Epithelial cell of esophagus (primary cell): ENCODE measurements at places on chromosomes 2 and 18.

GRCh38 chr2:80830891-80831290 lies 526.3 kb upstream of the LRRTM1 start:
- no peak for DNase-seq

DNA sequence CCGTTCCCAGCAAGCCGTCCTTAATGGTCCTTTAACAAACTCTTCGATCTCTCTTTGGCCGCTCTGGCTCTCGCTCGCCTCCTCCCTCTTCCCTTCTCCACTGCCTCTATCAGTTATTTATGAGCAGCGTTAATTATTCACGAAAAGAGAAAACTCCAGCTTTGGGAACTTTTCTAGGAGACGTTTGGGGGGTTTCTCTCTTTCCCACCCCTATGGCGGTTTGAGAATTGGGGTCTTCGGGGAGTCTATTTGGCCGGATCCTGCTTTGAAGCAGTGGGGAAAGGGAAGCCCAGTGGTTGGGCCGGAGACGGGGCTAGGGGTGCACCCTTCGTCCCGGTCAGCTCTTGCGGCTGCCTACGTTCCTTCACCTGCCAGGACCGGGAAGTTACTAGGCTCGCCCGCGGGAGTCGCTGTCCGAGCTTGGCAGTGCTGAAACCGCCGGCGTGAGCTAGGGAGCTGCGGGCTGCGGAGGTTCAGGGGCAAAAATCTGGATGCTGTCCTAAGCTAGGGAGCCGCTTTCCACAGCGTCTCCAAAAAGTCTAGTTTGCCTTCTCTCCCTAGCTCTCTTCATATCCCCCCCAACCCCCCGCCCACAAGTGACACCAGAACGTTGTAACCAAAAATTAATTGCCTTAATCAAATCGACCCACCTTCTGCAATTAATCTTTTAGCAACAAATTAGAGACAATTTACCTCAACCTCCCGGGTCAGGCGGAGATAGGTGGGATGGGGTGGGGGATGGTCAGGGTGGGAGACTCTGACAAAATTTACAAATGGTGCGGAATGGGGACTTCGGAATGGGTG lies 8.9 kb upstream of the SKOR2 start:
- peak; percentile 66 for DNase-seq

- DNase-seq: no peak
Observed at GRCh38 chr18:3171631-3172030, 48.1 kb downstream of the MYOM1 start.

- DNase-seq: no peak
Observed at GRCh38 chr2:227115761-227116160, 48.2 kb downstream of the COL4A4 start.

GRCh38 chr2:241069821-241070281 lies 32.2 kb downstream of the MTERF4 start:
- no peak for DNase-seq

DNA sequence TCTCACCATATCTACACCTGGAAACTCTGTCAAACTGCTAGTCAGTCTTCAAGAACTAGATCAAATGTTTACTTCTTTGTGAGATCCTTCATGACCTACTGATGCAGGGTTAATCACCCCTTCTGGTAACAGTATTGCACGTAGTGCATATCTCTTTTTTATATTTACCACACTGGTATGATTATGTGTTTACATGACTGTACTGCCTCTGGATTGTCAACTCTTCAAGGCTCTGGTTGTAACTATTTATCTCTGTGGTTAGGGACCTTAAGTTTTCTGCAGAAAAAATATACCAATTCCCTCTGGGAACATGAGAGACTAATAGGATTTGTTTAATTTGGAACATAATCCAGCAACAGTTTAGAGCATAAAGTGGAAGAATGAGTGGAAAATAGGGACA lies 135.5 kb downstream of the PDE1A start:
- no peak for DNase-seq

DNA sequence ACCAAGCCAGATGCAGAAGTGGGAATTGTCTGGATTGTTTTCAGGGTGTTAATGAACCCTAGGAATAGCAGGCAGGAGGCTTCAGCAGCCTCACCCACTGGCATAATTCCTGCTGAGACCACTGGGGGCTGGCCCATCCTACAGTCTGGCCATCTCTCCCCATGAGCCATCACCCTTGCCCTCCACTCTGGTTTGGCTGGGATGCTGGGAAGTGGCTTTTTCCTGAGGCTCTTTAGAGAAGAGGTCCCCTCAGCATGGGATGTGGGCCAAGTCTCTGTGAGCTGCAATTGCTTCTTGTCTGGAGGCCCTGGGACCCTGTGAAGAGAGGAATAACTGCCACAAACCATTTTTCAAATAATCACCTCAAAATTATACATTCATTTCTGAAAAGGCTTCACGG lies 4.0 kb downstream of the TCF7L1 start:
- no peak for DNase-seq

DNA sequence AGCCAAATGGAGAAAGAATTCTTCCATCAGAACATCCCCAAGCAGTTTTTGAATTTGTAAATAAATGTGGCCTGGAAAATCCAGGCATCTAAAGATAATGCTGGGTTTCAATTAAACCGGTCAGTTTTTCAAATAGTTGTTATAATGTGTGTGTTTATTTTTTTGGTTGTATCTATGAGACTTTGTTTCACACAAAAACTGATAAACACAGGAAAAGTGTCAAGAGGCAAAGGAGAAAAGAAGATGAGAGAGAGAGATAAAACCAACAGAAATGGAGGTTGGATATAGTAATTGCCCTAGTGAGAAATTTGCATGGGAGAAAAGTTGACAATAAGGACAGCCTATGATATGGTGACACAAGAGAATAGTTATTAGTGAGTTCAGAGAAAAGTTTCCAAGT lies 68.3 kb downstream of the KIAA1328 start:
- DNase-seq: no peak

DNA sequence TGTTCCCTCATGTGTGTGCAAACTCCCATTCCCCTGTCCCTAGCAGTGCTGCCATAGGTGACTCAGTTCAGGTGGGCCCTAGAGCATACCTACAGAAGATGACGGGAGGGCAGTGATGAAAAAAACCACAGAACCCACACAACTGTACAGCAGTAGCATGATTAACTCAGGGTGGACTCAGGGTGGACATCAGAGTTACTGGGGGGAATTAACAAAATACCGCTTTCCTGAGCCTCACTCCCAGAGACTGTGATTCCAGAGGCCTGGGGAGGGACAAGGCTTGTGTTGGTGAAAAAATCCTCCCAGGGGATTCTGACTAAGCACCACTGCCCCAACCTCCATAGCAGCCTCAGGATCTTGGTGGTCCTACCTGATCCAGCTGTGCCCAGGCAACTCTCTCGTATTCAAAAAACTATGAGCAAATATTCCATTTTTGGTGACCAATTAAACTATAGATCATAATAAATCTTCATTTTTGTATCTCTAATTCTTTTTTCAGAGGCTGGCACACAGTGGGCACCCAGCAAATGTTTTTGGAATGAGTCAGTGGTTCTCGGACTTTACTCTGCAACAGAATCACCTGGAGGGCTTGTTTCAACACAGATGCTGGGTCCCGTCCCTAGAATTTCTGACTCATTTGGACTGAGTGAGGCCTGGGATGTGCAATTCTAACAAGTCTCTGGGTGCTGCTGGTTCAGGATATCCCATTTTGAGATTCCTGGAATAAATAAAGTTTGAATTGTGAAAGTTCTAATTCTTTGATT lies 84.1 kb upstream of the NABP1 start:
- peak; percentile 98 for DNase-seq

- peak; percentile 12 for DNase-seq
Observed at GRCh38 chr2:235098269-235098668, 146.5 kb downstream of the SH3BP4 start.

DNA sequence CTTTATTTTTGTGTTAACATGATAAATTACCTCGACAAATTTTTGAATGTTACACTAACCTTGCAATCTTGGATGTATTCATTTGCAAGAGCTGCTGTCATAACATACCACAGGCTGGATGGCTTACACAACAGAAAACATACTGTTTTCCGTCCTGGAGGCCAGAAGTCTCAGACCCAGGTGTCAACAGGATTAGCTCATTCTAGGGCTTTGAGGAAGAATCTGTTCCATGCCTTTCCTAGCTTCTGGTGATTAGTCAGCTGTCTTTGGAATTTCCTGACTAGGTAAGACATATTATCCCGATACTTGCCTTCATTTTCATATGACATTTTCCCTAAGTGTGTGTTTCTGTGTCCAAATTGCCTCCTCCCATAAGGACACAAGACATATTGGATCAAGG lies 188.6 kb upstream of the CDH19 start:
- peak; percentile 70 for DNase-seq

DNA sequence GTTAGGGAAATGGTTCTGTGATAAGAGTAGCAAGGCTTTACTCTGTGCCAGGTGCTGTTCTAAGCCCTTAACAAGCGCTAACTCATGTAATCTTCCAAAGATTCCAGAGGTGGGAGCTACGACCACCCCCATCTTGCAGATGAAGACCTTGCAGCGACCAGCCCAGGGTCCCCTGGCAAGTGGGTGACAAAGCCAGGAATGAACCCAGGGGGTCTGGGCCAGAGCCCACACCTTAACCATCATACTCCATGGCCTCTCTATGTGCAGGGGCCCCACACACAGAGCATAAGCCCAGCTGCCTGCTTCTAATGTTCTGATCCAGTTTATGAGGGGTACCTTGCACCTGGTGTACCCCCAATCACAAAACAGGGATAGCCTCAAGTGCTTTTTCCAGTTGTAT lies 105.3 kb downstream of the ZBTB7C start:
- no peak for DNase-seq

DNA sequence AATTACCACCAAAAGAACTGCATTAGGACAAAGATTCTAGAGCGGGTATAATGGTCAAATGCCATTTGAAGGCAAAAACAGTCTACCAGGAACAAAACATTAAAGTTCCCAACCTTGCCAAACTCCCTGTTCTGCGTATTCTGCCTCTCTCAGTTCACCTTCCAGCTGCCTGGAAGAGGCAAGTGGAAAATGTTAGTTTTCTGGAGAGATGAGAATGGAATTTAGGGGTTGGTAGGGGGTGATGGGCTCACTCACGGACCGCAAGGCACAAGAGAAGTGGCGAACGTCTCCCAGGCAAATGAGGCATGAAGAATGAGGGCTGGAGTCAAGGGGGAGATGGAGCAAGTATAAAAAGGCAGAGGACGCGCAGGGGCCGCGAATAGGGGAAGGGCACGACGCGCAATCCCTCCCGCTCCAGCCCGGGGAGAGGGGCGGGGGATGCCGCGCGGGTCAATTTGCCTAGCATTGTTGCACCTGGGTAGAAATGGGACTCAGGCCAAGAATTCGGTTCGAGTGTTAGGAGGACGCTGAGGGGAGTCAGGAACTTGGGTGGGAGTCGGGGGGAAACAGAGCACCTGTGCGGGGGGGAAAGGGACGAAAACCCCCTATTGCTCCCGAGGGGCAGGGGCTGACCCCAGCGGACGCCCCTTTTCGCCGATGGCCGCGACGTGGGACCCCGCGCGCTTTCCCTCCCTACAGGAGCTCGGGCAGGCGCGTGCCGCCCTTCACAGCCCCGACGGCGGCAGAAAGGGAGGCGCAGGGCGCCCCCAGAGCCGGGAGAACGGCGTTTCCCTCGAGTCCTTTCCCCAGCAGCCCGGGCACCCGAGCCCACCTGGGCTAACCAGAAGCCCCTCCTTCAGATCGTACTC lies 573 bp downstream of the PAIP2B start:
- no peak for DNase-seq

DNA sequence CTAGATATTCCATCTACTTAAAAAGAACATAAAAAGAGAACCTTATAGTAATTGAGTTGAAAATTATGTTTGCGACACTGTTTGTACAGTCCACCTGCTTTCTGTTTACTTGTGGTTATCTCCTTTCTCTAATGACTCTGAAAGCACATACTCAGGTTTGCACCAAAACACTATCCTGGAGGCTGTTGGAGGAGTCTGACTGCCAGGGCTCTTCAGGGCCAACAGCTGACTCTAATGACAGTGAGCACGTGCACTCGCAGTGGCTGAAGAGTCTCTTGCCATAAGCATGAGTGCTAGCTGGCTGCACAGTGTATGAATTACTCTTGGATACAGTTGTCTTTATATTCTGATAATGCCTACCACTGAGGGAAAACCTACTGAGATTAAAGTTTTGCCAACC lies 16.7 kb upstream of the GLS start:
- DNase-seq: no peak

DNA sequence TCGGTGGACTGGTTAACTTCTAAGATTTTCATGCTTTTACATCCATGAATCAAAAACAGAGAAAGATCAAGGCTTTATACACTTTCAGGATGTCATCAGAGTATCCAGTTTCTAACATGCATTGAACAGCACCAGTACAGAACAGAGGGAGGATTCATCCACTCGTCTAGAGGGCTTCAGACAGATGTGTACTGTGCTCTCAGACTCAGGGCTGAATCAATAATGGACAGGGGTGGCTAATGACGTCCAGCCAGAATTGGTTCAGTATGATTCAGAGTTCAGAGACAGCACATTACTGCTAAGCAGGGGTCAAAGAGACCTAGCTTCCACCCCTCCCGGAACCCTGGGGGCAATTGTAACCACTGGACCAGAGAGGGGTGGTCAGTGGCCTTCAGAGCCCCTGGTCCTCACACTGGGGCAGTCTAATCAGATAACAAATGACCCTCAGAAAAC lies 37.3 kb downstream of the RNU4ATAC start:
- DNase-seq: no peak

- no peak for DNase-seq
Observed at GRCh38 chr18:22734791-22735627, 198.1 kb upstream of the RBBP8 start.

- DNase-seq: no peak
Observed at GRCh38 chr2:234024304-234024703, 26.2 kb upstream of the SPP2 start.

DNA sequence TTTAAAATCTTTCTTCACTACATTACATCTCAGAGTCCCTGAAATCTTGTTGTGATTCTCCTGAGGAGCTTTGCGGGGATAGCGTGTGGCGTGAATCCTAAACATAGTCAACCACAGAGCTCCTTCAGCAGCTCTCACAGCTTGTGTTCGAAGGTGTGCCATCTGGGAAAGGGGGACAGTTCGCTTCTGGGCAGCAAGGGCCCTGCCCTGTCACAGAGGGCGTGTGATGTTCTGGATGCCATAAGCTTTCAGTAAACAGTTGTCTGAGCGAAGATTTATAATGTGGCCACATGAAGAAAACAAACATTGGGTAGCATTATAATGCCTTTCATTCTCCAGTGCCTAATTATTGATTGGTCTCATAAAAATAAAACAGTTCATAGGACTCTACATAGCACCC lies 172.5 kb downstream of the MYO1B start:
- DNase-seq: no peak

GRCh38 chr18:23586249-23587196 lies at the start of gene NPC1:
NPC1 (minus strand) TSS chr18:23586506; CDS start chr18:23586343, 163 bp downstream.
- DNase-seq: peak; percentile 99

- DNase-seq: no peak
Observed at GRCh38 chr18:6052449-6052913, 157.2 kb upstream of the TMEM200C start.

DNA sequence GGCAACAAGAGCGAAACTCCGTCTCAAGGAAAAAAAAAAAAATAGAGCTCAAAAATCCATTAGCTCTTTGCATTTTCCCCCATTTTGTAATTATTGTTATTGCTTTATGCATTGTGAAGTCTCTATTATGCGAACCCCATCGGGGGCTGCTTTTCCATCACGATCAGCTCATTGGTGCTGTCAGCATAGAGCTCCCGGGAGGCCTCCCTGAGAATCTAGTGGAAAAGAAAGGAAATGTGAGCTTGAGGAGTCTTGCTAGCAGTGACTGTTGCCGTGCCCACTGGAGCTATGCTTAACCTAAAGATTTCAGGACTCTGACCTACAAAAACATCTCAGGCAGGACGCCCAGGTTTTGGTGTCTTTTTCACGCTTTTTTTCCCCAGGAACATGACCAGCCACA lies 102.6 kb upstream of the NDUFV2 start:
- DNase-seq: no peak

GRCh38 chr2:158723921-158724802 lies 71.0 kb upstream of the DAPL1 start:
- peak; percentile 64 for DNase-seq

GRCh38 chr2:48357351-48357750 lies 172.6 kb upstream of the STON1 start:
- no peak for DNase-seq
